Activated CD4-positive, alpha-beta memory T cell treated with anti-CD3 and anti-CD28 coated beads, Interleukin-2, amount 10 ng/mL, durations not matched to agents 7 days and 5 days (primary cell): ENCODE measurements at places on chromosomes 12 and 14.

DNA sequence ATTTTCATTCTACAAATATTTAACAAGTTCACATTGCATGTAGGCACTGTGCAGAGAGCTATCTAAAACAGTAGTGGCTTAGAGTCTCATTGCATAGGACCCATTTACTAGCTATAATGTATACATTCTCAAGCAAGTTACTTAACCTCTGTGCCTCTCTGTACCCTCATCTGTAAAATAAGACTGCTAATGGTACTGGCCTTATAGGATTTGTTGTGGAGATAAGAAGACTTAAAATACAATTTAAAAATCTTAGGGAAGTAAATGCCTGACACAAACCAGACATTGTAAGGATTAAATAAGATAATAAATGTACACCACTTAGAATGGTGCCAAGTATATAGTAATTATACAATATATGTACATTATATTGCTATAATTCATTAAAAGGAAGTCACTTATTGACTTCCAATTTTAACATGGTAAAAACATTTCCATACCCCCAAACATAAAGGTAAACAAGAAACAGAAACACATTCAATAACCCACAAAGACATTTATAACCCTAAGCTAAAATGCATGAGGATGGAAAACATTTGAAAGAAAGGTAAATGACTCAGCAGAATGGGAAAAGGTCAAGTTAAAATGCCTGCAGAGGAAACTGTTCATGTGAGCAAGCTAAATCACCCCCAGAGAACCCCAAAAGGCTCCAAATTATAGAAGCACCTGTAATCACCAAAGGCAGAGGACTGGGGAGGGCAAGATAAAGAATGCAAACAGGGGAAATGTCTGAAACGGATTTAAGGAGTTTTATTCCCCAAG lies 30.8 kb downstream of the RPS6KA5 start:
- DNase-seq: no peak

DNA sequence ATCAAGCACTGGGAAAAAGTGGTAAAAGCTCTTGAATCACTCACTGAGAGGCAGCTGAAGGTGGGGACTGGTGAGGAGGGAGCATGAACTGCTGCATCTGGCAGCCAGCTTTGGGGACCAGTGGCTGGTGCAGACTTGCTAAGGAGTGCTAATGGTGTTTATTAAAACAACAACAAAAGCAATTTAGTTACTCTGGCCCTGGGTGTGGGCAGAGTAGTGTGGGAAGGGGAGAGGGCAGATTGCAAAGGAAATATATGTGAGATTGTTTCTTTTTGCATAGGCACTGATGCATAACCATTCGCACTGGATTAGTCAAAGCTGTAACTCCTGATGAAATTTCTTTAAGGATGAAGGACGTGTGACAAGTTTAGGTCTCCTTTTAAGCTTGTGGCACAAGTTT lies 8.1 kb downstream of the TXNRD1 start:
- no peak for DNase-seq

DNA sequence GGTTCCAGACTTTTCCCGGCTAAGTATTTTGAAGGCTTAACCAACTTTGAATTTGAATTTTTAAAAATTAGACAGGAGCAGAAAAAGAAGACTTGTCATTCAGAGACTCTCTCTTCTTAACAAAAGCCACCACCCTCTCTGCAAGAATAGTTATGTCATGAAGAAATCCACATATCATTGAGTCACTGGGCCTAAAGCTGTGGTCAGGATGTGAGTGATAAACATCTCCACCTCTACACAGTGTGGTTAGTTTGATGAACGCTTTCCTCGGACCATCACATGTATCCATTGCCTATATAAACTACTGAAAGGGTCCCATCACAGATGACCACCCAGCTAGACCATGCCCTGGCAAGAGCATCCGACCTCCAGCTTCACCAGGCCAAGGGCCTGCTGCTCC lies 226.1 kb downstream of the KSR2 start:
- DNase-seq: no peak

GRCh38 chr14:93337143-93337753 lies 4.4 kb upstream of the BTBD7 start:
- DNase-seq: no peak

DNA sequence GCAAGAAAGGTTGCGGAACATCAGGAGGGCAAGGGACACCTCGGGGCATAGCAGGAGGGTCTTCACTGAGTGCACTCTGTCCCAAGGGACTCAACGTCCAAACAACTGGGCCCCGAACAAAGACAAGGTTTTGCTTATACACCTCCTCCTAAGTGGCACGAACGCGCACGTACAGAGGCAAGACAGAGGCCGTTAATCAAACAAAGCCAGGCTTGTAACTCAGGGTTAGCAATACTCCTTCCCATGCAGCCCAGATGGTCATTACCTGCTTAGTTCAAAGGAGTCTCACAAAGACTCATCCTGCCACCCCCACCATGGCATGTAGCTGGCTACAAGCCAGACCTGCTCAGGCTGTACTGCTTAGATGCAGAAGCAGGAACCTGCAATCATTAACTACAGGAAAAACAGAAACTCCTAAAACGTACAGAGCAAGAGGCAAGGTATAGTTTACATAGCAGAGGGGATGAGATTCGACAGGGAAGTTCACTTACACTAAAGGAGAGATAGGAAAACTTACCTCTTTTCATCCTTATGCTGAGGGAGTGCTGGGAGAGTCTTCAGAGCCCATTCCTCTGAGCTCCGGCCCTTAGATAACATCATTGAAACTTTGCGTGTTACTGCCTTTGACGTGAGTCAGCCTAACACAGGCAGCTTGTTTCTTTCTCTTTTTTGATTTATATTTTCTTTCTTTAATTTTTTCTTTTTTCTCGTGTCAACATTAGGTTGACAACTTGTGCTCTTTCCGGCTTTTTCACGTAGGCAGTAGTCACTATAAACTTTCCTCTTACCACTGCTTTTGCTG lies 1319.1 kb downstream of the TMEM121 start:
- DNase-seq: no peak

DNA sequence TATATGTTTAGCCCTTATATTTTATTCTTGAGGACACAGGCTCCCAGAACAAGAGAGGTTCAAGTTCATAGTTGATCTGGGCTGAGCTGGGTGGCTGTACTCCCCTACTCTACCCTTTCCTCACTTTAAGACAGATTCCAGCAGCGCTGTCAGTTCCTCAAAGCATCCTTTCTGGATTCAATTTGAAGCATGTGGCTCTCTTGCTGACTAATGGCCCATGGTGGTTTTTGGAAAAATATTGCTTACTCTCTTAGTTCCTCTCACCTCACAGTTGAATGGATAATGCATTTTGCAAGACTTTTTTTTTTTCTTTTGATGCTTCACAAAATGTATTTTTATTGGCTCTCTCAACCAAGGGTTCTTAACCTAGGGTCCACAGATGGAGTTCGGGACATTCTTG lies 4.1 kb downstream of the PELI2 start:
- DNase-seq: no peak

- no peak for DNase-seq
These were observed 80.5 kb upstream of the PCED1B start for GRCh38 chr12:46998811-46999368.
